ENCODE measurements at places on chromosomes 2 and 18.

- DNase-seq = no peak
Measured at GRCh38 chr18:76488190-76488589, 6.9 kb downstream of the ZNF516 start.

DNA sequence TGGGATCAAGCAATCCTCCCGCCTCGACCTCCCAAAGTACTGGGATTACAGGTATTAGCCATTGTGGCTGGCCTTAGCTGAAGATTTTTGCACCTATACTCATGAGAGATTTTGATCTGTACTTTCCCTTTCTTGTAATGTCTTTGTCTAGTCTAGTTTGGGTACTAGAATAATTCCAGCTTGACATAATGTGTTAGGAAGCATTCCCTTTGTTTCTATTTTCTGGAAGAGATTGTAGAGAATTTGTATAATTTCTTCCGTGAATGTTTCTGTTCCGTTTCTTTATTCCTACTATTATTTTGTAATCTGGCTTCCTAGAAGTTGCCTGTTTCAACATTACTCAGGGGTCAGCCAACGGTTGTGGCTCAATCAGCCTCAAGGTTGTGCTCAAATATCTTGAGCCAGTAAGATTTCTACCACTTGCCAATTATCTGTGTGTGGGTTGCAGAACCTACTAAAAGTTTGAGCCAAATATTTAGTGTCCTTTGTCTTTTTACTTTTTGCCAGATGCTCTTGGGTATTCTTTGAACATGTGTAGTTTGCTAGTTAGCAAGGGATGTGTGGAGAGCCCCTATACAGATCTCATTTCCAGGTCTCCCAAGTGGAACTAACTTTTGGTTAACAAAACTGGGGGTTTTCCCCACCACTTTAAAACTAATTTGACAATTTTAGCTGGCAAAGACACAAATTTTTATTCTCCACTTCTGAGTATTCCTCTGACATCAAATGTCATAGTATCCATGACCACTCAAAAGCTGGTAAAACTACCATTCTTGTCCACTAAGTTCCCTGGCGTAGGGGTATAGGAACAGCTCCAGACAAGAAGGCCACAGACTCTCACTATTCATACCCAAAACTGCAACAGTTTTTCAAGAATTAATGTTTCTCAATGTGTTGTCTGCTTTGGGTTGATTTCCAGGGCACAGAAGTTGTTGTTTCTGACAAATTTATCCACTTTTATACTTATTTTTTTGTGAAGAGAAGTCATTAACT lies 42.8 kb upstream of the BAZ2B start:
- no peak for DNase-seq

GRCh38 chr18:10035281-10035991 lies 121.6 kb downstream of the VAPA start:
- no peak for DNase-seq

GRCh38 chr2:67997903-67998302 lies 64.9 kb downstream of the C1D start:
- no peak for DNase-seq

DNA sequence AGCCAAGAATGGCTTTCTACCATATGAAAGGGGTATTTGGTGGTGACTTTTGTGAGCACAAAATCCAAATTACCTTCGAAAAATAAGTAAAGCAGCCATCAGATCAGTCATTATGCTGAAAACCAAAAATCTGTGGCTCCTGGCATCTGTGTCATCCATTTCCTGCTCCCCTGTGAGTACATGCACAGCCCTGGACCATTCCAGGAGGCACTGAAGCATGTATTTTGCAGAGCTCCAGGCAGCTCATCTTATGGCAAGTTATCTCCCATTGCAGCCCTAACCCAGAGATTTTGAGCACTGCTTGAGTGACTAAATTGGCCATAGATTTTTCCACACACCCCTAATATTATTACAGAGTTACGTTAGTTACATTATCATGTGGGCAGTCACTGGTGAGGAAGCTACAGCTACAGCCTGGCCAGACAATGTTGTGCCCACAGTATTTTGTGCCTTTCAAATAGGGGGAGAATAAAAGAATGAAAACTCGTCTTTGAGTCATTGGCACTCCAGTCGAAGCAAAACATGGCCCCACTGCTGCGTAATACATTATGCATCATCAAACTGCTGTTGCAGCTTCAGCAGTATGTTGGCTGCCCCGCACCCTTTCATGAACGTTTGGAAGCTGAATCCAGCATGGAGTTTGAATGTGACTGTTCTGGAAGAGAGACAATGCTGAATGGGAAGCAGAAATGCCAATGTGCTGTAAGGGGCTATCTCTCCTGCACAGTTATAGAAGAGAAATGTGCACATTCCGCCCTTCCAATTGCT lies 702.2 kb downstream of the RNF144A start:
- no peak for DNase-seq

DNA sequence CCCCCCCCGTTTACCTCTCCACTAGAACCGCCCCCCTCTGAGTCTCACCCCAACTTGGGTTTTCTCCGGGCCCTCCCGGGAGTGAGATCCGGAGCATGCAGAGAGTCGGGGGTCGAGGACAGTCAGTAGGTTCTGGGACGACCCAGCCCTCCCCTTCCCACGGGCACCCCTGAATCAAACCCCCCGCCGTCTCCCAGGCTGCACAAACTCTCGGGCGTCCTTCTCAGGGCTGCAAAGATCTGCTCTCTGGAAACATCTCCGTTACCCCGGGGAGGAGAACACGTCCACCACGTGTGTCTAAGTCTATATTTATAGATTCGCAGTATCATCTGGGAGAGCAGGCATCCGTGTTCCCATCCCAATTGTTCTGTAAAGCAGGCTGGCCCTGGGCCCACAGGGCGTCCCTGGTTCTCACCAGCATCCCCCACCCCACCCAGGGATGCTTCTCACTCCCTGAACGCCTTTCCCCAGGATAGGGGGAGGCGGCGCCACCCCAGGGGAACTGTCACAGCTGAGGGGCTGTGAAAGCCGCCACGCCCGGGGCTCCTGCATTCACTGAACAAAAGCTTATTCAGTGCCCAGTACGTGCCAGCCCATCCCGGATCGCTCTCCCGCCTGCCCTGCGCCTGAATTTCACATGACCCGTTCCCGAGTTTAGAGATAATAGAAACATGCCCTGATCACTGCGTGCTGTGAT lies 765 bp upstream of the DIPK1C start:
- DNase-seq = no peak

DNA sequence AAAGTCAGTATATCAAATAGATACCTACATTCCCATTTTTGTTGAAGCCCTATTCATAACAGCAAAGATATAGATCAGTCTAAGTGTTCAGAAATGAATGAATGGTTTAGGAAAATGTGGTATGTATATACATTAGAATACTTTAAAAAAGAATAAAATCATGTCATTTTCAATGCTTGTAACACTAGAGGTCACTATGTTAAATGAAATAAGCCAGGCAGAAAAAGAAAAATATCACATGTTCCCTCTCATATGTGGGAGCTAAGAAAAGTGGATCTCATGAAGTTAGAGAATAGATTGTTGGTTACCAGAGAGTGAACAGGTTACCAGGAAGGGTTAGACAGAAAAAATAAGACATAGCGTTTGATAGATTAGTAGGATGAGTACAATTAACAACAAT lies 1111.0 kb upstream of the SLC39A10 start:
- DNase-seq = no peak

- DNase-seq = no peak
Measured at GRCh38 chr18:78733762-78734613, 245.6 kb upstream of the SALL3 start.

GRCh38 chr18:57931038-57931437 lies 113.0 kb upstream of the NEDD4L start:
- no peak for DNase-seq

- no peak for DNase-seq
Measured at GRCh38 chr2:36357847-36358659, 2.5 kb downstream of the CRIM1 start.

- DNase-seq = no peak
Measured at GRCh38 chr2:162029287-162029901, 44.6 kb downstream of the DPP4 start.

- no peak for DNase-seq
Measured at GRCh38 chr2:238644095-238645081, 203.5 kb upstream of the TWIST2 start.

- no peak for DNase-seq
Measured at GRCh38 chr2:221420245-221420644, 151.9 kb downstream of the EPHA4 start.

- DNase-seq = no peak
Measured at GRCh38 chr18:647304-647703, 10.1 kb upstream of the TYMS start.

DNA sequence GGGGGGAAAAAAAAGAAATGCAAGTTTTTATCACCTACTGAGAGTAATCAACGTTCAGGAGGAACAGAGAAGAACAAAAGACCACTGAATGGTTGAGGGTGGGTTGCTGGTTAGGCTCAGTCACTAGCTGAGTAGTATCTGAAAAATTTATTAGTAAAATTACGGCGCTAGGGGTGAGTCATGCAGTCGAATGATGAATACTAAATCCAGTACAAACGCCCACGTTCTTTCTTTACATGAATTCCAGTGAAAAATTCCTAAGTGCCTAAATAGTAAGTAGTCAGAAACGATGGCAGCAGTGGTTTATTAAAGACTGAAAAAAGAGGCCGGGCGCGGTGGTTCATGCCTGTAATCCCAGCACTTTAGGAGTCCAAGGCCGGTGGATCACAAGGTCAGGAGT lies 52.0 kb downstream of the TEKT4 start:
- DNase-seq = no peak

GRCh38 chr2:23302591-23302990 lies 82.4 kb upstream of the KLHL29 start:
- no peak for DNase-seq

DNA sequence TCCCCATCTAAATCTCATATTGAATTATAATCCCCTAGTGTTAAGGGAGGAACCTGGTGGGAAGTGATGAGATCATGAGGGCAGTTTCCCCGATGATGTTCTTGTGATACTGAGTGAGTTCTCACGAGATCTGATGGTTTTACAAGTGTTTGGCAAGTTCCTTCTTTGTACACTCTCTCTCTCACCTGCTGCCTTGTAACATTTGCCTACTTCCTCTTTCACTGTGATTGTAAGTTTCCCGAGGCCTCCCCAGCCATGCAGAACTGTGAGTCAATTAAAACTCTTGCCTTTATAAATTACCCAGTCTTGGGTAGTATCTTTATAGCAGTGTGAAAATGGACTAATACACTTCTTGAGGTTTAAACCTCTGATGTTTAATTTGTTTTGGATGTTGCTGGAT lies 177.5 kb downstream of the CD8B2 start:
- DNase-seq = no peak

DNA sequence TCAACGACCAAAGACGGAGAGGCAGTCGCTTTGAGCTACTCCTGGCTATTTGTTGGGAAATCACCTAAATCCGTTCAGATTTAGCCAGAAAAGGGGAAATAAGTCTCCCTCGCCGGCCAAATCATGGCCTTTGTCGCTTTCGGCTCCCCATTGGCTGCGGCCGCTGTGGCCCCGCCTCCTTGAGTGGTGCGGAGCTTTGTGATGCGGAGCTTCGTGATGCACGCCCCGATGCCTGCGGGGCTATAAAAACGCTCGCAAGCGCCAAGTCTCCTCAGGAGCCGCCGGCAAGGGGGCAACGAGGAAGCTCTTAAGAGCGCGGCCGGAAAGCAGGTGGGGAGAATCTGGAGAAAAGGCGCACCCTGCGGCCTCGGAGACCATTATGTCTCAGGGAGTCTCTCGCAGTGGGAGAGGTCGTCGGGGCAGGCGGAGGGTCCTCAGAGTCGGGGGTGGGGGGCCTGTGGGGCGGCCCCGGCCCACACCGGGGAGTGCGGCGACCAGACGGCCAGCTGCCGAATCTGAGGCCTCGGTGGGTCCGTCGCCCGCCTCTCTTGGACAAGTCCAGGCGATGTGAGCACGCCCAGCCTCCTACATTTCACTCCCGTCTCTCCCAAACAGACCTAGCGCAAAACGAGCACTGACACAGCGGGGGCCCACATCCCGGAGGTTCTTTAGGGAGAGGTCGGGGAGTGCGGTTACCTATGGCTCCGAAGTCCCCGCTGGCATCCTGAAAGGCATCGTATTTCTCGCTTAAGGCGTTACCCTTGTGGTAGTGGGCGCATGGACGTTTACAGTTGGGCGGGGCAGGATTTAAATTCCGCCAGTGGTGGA lies at the start of gene CABYR:
CABYR (plus strand) TSS at position 274 of the 828 bp plus-strand sequence. CDS start 4,053 bp downstream, outside the sequence.
- DNase-seq = peak; percentile 48

DNA sequence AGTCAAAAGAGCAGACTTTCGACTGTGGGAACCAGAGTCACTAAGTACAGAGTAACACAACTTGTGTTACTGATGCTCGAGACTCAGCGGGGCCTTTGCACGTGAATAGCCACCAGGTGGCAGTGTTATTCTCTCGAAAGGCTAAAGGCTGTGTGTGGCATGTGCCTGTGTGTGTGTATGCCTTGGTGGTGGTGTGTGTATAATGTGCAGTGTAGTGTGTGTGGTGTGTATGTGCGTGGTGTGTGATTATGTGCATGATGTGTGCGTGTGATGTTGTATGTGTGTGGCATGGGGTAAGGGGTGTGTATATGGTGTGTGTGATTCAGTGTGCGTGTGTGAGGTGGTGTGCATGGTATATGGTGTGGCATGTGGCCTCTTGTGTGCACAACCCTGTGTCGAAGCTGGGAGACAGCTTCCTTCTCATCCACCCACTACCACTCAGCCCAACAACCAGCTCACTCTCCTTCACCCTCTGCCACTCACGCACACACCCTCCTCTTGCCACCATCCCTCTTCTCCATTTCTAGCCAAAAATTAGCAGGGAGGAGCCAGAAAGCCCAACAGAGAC lies 83.0 kb upstream of the ZNF532 start:
- peak; percentile 35 for DNase-seq

DNA sequence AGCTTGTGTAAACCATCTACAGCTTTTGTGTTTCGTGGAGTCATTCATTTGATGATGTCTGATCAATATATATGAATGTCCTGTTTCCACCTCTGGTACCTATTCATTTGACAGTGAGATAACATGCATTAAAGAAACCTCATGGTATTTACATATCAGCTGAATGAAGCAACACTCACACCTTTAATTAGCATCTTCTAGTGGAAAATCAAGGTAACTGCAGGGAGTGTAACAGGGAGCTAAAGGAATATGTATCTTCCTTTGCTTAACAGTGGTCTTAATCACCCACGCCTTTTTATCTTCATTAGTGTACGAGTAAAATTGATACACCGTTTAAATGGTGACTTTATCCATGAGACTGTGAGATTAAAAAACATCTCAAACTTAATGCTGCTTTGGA lies 15.6 kb downstream of the SLC39A10 start:
- DNase-seq = no peak

GRCh38 chr2:136027112-136027511 lies 41.7 kb upstream of the DARS1 start:
- DNase-seq = no peak

GRCh38 chr2:23312996-23313606 lies 71.9 kb upstream of the KLHL29 start:
- no peak for DNase-seq

DNA sequence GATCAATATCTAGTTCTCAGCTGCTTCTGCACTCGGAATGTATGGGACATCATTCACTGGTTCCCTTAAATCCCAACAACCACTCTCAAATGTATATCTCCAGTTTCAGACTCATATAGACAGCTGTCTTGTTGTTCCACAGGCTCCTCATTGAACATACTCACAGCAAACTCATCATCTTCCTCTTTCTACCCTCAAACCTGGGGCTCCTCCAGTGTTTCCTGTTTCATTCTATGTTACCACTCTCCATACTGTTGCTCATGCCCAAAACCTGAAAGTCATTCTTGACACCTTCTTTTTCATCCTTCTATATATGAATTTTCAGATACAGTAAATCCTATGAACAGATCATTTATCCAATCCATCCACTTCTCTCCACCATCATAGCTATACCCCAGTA lies 18.7 kb upstream of the REL start:
- DNase-seq = no peak

- DNase-seq = no peak
Measured at GRCh38 chr2:149329489-149330126, 779 bp upstream of the LYPD6 start.
